NCI-H1048 (cell line): ENCODE measurements at places on chromosomes 2 and 18.

DNA sequence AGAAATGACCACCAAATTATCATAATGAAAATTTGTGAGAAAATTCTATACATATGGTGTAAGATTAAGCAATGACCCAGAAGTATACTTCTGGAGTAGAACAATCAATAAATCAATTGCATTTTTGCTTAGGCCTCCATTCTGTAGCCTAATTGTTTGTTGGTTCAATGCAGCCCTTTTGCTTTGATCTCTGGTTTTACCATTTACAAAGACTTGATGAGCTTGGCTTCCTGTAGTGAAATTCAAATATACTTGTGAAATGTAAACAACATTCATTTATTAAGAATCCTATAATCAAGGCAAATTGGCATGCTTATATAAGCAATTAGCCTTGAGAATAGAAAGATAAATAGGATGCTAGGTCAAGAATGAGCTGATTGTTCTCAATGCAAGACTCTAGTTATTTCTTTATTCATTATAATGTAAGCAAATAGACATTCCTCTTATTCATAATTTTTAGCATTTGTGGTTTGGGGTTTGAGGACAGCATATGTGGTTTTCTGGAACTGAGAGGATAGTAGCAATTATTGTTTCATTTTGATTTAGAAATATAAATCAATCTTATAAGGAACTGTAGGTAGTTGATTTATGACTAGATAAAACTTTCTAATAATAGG is 9.7 kb downstream of the FMNL2 start:
- no peak for DNase-seq

GRCh38 chr2:1784087-1784486 is 39.8 kb upstream of the PXDN start:
- no peak for DNase-seq

DNA sequence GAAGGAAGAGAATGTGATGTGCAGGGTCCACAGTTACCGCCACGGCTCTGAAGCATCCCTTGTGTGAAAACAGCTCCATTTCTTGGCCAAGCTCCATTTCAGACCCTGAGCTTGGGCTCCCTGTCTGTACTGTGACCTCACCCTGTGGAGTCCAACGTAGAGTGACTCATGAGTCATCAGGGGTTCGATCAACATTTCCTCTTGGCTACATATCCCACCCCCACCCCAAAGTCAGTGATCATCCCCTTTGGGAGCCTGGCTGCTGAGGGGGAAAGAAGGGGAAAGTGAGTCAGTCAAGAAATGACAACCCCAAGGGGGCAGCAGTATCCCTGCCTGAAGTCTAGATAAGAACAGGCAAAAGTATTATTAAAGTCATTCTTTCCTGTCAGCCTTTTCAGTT is 62.2 kb downstream of the PAPOLG start:
- no peak for DNase-seq

GRCh38 chr2:119700866-119701265 is 21.9 kb downstream of the TMEM177 start:
- DNase-seq: no peak

- DNase-seq: peak; percentile 37
Measured at GRCh38 chr2:121649596-121650314, 493 bp upstream of the CLASP1 start.
